ENCODE measurements at places on chromosomes 5 and 9.

GRCh38 chr5:180910735-180911134, 11.8 kb downstream of the BTNL8 start:
- H3K27ac ChIP-seq = no peak overlapping the region
- no peak overlapping the region for H3K4me3 ChIP-seq
- no peaks in the 10 kb centered on the region for H3K27me3 ChIP-seq

GRCh38 chr5:141524604-141525597, 36.0 kb downstream of the PCDHGC5 start:
- H3K4me1 ChIP-seq = peaks cover 31% of the 10 kb centered on the region
- DNase-seq = peak; percentile 85
- no peaks in the 10 kb centered on the region for H3K36me3 ChIP-seq
- H3K27ac ChIP-seq = peak overlapping the region; percentile 80

- peaks cover 7% of the 10 kb centered on the region for H3K4me1 ChIP-seq
- H3K4me3 ChIP-seq = no peak overlapping the region
- H3K27ac ChIP-seq = no peak overlapping the region
- H3K27me3 ChIP-seq = no peaks in the 10 kb centered on the region
- no peak for DNase-seq
Measured at GRCh38 chr9:76099516-76099915, 209.0 kb downstream of the PCSK5 start.

- no peak for DNase-seq
- no peaks in the 10 kb centered on the region for H3K4me1 ChIP-seq
- H3K27ac ChIP-seq = no peak overlapping the region
- no peaks in the 10 kb centered on the region for H3K27me3 ChIP-seq
- H3K4me3 ChIP-seq = no peak overlapping the region
Measured at GRCh38 chr9:3992924-3993323, 306.9 kb downstream of the GLIS3 start.

- no peak overlapping the region for H3K27ac ChIP-seq
- DNase-seq = no peak
- H3K4me3 ChIP-seq = no peak overlapping the region
- no peaks in the 10 kb centered on the region for H3K36me3 ChIP-seq
Measured at GRCh38 chr9:121196389-121196788, 5.3 kb downstream of the RAB14 start.
